A549 treated with Mapracorat at 1 μM for 4 hours (cell line): ENCODE measurements at places on chromosomes 4 and X. TPM values are rescaled to one million over a fixed set of nuclear protein-coding genes. Genes with fewer than 3 reads are reported as not detected.

CYLC1 gene
- total RNA-seq, result not detected in 5 replicates

TCEAL2 gene
- not detected in 5 replicates for total RNA-seq

PLAC1 gene
- total RNA-seq, result 0.48 to 0.80 TPM (median 0.73 TPM) in 5 replicates

WDR17 gene
- total RNA-seq, result 1.3 to 3.3 TPM (median 1.9 TPM) in 5 replicates

SHOX gene
- total RNA-seq, result not detected in 5 replicates

NOCT gene
- 7.8 to 10.6 TPM (median 9.1 TPM) in 5 replicates for total RNA-seq

ANXA5 gene
- 487 to 569 TPM (median 497 TPM) in 5 replicates for total RNA-seq

KLF8 gene
- total RNA-seq, result 0.12 TPM in 1 of 5 replicates, not detected in the others

SHROOM2 gene
- 0.73 to 0.89 TPM (median 0.88 TPM) in 5 replicates for total RNA-seq

MAP7D2 gene
- 5.1 to 6.1 TPM (median 5.7 TPM) in 5 replicates for total RNA-seq

EFHC2 gene
- 0.16 to 0.26 TPM (median 0.21 TPM) in 5 replicates for total RNA-seq

QRFPR gene
- not detected in 5 replicates for total RNA-seq

APOOL gene
- 7.2 to 9.8 TPM (median 8.5 TPM) in 5 replicates for total RNA-seq

LIMCH1 gene
- total RNA-seq, result 34.0 to 51.3 TPM (median 46.4 TPM) in 5 replicates

VSIG4 gene
- total RNA-seq, result not detected in 5 replicates

CT45A5 gene
- not detected in 5 replicates for total RNA-seq

FATE1 gene
- not detected in 5 replicates for total RNA-seq

ZNF185 gene
- 6.9 to 8.3 TPM (median 7.4 TPM) in 5 replicates for total RNA-seq

ZCCHC12 gene
- 0.10 to 0.24 TPM (median 0.19 TPM) in 5 replicates for total RNA-seq

TMEM154 gene
- total RNA-seq, result 0.01 to 0.24 TPM (median 0.14 TPM) in 5 replicates
